Right atrium auricular region (tissue), 2 donors: ENCODE measurements at places on chromosomes 4 and X. TPM values are rescaled to one million over a fixed set of nuclear protein-coding genes. Genes with fewer than 3 reads are reported as not detected.

DNA sequence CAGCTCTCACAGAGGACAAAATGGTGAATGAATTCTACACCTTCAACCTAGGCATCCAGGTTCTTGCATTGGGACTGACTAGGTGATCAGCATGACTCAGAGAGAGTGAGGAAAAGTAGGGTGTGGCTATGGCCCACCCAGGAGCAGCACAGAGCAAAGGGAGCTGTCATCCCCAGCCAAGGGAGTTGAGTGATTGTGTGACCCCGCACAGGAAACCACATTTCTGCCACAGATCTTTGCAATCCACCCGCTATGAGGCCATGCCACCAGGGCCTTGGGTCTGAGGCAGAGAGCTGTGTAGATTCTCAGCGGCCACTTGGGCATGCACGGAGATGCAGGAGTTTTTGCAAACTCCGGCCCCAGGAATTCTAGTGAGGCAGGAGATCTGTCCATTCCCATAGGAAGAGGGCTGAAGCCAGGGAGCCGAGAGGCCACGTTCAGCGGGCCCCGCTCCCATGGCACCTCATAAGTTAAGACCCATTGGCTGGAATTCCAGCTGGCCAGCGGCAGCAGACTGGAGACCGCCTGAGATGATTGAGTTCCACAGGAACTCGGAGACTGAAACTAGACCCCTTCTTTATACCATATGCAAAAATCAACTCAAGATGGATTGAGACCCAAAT is 75.9 kb downstream of the NAA11 start:
- DNase-seq, result no peak

Gene SYN1
- 6.4 TPM for total RNA-seq

Gene IRF2
- 17.7 TPM for total RNA-seq

GRCh38 chr4:63211375-63211774 is 1197.9 kb downstream of the TECRL start:
- DNase-seq, result no peak

DNA sequence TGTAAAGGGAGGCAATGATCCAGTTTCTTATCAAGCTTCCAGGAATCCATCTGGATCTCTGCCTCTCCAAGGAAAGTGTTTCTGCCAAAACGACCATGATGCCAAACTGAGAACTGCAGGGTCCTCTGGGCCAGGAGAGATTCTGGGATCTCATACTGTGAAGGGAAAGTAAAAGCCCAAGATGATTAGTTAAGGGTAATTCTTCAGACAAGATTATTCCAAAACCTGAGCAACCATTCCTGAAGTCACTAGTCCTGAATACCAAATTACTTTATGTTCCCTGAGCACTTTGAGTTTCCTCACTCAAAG is 42.0 kb downstream of the SRPX2 start:
- DNase-seq, result no peak

- no peak for DNase-seq
Observed at GRCh38 chr4:100286636-100287035, 96.4 kb upstream of the DDIT4L start.

DNA sequence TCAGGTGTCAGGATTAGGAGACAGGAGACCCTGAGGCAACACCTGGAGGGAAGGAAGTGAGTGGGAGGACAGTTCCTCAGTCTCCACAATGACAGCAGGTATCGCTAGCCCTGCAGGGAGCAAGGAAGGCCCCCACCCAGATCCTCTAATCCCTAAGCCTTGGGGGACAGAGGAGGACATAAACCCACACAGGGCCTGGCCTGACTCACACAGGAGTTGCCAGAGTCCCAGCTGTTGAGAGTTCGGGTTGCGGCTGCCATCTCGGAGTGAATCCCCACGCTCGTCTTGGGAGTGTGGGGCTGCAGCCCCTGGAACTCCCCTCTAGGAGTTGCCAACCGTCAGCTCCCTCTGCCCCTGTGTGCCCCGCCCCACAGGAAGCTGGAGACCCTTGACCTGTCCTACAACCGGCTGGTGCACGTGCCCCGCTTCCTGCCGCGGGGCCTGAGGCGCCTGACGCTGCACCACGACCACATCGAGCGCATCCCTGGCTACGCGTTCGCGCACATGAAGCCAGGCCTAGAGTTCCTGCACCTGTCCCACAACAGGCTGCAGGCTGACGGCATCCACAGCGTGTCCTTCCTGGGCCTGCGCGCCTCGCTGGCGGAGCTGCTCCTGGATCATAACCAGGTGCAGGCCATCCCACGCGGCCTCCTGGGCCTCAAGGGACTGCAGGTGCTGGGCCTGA is 9.2 kb upstream of the BGN start:
- no peak for DNase-seq

DNA sequence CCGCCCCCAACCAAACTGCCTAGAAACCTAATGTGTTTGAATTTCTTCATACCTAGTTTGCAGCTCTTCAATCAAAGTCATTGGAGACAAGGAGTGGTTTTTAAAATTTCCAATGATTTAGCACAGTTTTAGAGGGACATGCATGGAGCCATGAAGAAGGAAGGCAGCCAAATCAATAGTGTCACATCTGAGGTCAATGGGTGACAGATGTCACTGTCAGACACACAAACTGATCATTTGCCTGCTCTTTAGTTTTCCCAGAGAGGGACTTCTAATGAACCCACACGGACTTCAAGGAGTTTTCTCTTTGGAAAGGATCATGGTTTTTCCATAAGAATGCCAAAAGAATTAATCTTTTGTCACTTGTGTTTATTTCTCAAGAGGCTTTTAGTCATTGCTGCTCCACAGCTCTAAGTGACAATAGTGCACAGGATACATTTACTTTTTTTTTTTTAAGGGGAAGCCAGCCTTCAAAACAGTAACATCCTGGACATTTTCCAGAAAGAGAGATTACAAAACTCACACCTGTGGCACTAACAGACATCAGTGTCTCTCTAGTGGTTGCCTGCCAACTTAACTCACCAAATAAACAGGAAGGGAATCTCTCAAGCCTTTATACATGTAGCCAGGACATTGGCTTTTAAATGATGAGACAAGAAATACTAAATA is 251.1 kb upstream of the DIAPH2 start:
- no peak for DNase-seq

DNA sequence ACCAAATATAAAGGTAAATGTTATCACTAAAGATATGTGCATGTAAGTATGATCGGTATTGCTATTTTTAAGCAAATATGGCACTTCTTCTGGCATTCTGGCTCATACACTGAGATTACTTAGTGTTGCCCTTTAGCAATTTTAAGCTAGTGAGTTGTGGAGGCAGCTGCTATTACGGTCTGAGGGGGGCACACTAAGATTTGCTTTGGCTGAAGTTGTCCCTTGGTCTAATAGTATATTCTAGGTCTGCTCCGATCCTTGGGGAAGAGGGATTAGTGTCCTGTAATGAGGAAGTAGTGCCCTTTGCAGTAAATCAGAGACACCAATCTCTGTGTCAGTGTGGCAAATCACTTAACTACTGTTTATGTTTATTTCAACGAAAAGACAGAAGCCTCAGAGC is 196.5 kb upstream of the FTHL17 start:
- no peak for DNase-seq

Gene RAB40A
- total RNA-seq, result not detected

- DNase-seq, result no peak
Observed at GRCh38 chr4:88802585-88803286, 105.1 kb upstream of the NAP1L5 start.

Gene XIAP
- 19.6 TPM for total RNA-seq

GRCh38 chr4:29726938-29727337 is 993.2 kb upstream of the PCDH7 start:
- no peak for DNase-seq

DNA sequence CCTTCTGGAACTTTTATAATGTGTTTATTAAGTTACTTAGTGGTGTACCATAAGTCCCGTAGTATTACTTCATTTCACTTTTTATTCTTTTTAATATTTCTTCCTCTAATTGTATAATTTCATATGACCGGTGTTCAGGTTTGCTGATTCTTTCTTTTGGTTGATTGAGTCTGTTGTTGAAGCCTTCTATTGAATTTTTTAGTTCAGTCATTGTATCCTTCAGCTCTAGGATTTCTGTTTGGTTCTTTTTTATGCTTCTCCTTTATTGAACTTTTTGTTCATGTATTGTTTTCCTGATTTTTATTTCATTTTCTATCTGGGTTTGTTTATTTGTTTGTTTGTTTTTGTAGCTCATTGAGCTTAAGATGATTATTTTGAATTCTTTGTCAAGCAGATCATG is 8.8 kb downstream of the CEP44 start:
- no peak for DNase-seq

DNA sequence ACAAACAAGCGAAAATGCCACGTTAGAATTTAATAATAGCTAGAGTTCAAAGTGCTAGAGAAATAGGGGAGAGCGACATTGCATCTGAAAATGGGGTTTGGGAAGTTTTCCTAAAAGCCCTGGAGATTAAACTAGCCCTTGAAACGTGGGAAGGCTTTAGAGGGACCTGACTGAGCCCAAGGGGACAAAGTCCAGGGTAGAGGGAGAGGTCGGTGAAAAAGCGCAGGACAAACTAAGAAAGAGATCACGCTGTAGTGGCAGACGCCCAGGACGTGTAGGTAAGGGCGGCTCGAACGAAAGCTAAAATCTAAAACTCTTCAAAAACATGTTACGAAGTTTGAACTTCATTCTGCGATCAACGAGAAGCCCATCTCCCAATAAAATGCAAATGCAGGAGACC is 1.1 kb upstream of the ATP11C start:
- DNase-seq, result no peak
